Mucosa of descending colon (tissue), 3 donors: ENCODE measurements at places on chromosomes 7 and 10.

DNA sequence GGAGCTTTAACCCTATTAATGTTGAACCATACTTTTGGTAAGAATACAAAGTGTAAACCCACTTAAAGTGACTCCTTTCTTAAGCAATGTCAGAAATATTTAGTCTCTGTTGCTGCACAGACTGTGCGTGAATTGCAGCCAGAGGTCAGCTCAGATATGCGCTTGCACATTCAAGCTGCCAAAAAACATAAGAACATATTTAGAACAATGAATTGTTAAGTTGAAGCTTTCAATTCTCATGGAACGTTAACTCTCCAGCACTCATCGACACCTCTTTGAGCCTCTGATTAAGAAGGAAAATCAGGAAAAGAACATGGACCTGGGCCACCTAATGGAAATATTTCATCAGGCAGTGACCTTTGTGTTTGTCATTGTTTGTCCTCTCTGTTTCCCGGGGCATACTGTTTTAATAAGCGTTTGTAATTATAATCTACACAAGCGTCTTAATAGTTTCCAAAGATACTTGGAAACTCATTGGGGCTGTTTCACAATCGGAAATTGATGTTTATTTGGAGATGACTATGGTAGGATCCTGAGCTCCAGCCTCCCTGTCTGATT lies 193.0 kb upstream of the CELF2 start:
- DNase-seq: no peak

DNA sequence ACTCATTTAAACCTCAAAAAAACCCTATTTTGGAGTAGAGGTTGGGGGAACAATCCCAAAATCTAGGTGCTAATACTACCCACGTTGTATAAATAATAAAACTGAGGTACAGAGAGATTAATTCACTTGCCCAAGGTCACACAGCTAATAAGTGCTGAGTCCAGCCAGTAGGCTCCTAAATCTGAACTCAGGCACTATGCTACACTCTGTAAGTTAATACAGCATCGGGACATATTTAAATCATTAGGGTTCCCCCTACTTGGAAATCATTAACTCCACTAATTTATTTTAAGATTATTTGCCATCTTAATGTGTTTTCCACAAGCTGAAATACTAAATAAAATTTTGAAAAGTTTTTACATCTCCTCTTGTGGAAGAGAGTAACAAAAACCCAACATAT lies 24.2 kb downstream of the PIP4K2A start:
- no peak for DNase-seq

GRCh38 chr10:26269754-26270153 lies 53.2 kb downstream of the GAD2 start:
- DNase-seq: no peak

GRCh38 chr10:75011221-75011620 lies 100.2 kb upstream of the SAMD8 start:
- DNase-seq: no peak

- DNase-seq: no peak
These were observed 104.4 kb upstream of the FAM3C start for GRCh38 chr7:121500360-121501058.

- DNase-seq: no peak
These were observed 93.2 kb downstream of the SH3PXD2A start for GRCh38 chr10:103762162-103762561.

DNA sequence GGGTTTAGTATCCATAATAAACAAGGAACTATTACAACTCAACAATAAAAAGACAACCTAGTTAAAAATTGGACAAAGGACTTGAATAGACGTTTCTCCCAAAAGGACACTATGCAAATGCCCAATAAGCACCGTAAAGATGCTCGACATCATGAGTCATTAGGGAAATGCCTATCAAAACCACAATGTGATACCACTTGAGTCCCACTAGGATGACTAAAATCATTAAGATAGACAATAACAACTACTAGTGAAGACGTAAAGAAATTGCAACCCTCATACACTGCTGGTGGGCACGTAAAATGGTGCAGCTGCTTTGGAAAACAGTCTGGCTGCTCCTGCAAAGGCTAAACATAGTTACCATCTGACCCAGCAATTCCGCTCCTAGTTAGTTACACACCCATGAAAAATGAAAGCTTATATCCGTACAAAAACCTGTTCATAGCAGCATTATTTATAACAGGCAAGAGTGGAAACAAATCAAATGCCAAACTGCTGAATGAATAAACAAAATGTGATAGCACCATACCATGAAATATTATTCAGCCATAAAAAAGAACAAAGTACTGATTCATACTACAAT lies 17.3 kb downstream of the CCDC3 start:
- no peak for DNase-seq

- no peak for DNase-seq
These were observed 19.8 kb downstream of the TSPAN14 start for GRCh38 chr10:80473692-80474596.

- no peak for DNase-seq
These were observed 42.6 kb downstream of the OTUD1 start for GRCh38 chr10:23481363-23481961.
